ENCODE measurements at places on chromosomes 4 and X. TPM values are rescaled to one million over a fixed set of nuclear protein-coding genes. Genes with fewer than 3 reads are reported as not detected.

GRCh38 chr4:106601519-106601918, 232.9 kb upstream of the GIMD1 start:
- no peaks in the 10 kb centered on the region for H3K36me3 ChIP-seq
- no peak overlapping the region for H3K27ac ChIP-seq
- H3K27me3 ChIP-seq = no peaks in the 10 kb centered on the region
- H3K4me1 ChIP-seq = no peaks in the 10 kb centered on the region

DNA sequence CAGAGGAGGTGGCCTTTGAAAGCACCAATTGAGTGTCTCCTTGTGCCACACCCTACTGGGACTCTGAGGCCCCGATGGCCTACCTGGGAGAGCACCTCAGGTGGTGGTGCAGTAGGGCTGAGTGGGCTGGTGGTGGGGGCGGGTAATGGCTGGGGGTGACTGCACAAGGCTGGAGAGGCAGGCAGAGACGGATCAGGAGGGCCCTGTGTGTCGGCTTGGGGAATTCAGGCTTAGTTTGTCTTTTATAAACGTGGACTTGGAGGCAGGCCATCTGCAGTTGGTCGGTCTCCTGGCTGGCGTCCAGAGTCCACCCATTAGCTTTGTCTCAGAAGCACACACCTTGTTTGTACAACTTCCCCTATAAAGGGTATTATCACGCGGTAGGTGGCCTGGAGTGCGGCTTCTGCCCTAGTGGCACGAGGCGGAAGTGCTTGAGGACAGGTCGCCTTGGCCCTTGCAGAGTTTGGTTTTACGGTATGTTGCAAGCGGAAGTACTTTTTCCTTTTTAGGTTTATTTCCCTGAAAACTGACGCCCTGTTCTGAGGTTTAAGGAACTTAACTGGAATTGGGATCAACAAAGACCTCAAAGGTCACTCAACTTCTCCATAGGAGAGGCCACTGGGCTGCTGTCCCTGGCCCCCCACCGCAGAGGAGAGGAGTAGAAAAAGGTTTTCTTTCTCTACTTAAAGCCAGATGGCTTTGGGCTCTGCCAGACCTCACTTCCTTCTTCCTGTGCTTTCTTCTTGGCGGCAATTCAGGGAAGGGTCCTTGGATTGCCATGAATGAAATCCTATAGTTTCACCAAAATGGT, 8.0 kb downstream of the TBC1D14 start:
- peak overlapping the region; percentile 68 for H3K27ac ChIP-seq
- no peaks in the 10 kb centered on the region for H3K27me3 ChIP-seq
- H3K36me3 ChIP-seq = no peaks in the 10 kb centered on the region
- H3K4me1 ChIP-seq = peaks cover 48% of the 10 kb centered on the region
- peak; percentile 94 for DNase-seq

Gene CXCL1
- 1.8 TPM for total RNA-seq

Gene ADH1B
- total RNA-seq = 359 TPM

DNA sequence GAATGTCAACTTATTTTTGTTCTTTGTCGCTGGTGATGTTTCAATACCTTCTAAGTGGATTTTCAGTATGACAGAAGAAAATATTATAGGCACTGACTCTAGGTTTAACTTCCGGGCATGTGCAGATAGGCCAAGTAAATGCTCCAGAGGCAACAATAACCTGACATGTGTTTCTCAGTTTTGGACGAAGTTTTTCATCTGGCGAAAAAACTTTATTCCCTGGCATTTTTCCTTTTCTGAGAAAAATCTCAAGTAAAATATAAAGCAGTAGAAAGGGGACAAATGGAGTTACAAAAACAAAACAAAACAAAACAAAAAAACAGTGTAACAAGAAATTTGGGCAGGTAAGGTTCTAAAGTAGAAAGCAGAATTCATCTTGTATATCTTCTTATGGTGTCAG, 173.5 kb downstream of the ANTXR2 start:
- no peaks in the 10 kb centered on the region for H3K36me3 ChIP-seq
- H3K27ac ChIP-seq = no peak overlapping the region
- no peaks in the 10 kb centered on the region for H3K4me1 ChIP-seq
- no peak overlapping the region for H3K4me3 ChIP-seq

GRCh38 chr4:7532043-7532442, 97.3 kb upstream of the PSAPL1 start:
- H3K27ac ChIP-seq = no peak overlapping the region
- H3K4me3 ChIP-seq = no peak overlapping the region
- no peaks in the 10 kb centered on the region for H3K36me3 ChIP-seq
- no peak for DNase-seq
- H3K4me1 ChIP-seq = no peaks in the 10 kb centered on the region

Data from esophagus muscularis mucosa (tissue), 4 donors.